ENCODE measurements at places on chromosomes 2 and 18.
A peak's percentile ranks its signal among the peaks of the same experiment; 100 is the strongest.

DNA sequence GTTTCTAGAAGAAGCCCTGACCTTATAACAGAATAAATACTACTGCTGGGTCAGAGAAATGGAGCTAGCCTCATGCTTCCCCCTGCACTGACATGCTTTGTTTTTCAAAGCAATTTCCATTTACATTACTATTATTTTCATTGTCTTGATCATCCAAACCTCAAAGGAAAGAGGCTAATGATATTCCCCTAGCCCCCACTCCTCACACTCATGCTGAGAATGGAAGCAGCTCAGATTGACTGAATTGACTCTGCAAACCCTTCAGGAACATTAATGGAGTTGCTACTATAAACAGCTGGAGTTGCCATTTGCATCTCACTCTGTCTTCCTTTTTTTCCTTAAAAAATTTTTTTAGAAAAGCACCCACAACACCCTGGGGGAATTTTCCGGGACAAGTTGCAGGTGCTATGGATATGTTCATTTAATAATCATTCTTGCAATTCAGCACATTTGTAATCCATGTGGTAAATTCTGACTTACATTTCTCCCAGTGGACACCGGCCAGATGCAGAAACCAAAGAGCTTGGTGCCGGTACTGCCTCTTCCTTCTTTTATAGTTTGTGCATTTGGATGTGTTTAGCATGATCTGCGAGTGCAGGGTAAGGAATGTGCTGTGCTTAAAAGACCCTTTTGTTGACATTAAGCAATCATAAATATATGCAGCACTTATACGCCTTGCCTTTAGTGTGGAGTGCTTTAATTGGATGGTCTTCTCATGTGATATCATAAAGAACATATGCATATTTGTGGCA is 103.3 kb upstream of the OSR1 start:
- no peak for DNase-seq

DNA sequence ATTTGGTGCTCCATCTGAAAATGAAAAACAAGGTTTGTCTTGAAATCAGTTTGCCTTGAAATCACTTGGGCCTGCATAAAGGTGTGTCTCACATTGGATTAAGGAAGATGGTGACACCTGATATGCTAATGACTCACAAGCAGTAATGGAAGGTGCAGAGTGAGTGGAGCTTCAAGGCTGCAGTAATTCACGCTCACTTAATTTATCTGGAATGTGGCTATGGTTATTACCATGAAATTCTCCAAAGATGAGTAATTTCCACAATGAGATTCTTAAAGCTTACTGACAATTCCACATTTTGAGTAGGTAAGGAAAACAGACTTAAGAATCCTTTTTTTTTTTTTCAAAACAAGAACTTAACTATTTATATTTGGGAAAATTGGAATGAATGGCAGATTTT is 156.8 kb downstream of the PAX3 start:
- no peak for DNase-seq

GRCh38 chr2:179049546-179050311 is at the start of gene CCDC141:
CCDC141 (minus strand) TSS chr2:179050137; CDS start chr2:179049941, 196 bp downstream.
- no peak for DNase-seq

- no peak for DNase-seq
These were observed 126.5 kb upstream of the MEX3C start for GRCh38 chr18:51323961-51324360.

- no peak for DNase-seq
These were observed 52.9 kb downstream of the OSBPL6 start for GRCh38 chr2:178247250-178247649.

DNA sequence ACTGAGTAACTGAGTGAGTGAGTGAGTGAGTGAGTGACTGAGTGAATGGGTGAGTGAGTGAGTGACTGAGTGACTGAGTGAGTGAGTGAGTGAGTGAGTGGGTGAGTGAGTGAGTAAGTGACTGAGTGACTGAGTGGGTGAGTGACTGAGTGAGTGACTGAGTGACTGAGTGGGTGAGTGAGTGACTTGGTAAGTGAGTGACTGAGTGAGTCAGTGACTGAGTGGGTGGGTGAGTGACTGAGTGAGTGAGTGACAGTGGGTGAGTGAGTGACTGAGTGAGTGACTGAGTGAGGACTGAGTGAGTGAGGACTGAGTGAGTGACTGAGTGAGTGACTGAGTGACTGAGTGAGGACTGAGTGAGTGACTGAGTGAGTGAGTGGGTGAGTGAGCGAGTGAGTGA is 13.9 kb downstream of the MAL start:
- DNase-seq = no peak

- no peak for DNase-seq
These were observed 190.4 kb downstream of the CELF4 start for GRCh38 chr18:37375181-37375580.

DNA sequence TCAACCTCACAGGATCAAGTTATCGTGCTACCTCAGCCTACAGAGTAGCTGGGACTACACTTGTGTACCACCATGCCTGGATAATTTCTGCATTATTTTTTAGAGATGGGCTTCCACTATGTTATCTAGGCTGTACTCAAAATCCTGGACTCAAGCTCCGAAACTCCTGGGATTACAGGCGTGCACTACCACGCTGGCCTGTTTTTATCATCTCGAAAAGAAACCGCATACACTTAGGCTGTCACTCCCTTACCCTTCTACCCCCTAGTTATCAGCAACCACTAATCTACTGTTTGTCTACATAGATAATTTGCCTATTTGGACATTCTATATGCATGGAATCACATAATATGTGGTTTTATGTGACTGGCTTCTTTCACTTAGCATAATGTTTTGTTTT is 8.5 kb upstream of the PUM2 start:
- no peak for DNase-seq

DNA sequence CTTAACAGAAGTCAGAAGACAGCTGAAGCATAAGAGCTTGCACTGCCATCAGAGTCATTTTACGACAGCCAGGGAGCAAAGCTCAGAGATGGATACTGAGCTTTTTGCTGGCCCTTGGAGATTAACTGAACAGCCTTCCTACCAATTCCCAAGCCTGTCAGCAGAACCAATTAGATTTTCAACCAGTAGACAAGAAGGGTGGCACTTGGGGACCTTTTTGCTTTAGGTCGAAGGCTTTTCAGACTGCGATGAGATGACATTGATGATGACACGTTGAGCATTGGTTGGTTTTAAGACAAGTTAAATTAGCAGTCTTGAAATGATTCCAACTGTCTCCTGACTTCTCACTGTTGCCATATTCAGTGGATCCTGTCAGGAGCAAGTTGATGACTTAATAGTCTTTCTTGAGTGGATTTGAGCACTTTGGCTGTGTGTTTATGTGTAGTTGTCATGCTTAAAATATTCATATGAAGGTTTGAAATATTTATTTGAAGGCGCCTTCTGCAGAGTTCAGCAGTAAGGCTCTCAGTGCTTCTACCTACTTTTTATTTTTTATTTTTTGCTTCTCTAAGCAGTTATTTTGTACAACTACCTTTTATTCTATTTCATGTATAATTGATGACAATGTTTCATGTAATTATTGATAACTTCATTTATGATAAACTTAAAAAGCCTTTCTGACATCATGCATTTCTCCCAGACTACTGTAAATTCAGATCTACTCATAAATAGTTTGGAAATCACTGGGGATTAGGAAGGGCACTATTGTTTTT is 256.7 kb downstream of the CAMKMT start:
- no peak for DNase-seq

GRCh38 chr18:67154979-67155378 is 361.5 kb downstream of the DSEL start:
- DNase-seq = no peak

GRCh38 chr2:126797622-126798275 is 100.9 kb upstream of the TEX51 start:
- DNase-seq = no peak

DNA sequence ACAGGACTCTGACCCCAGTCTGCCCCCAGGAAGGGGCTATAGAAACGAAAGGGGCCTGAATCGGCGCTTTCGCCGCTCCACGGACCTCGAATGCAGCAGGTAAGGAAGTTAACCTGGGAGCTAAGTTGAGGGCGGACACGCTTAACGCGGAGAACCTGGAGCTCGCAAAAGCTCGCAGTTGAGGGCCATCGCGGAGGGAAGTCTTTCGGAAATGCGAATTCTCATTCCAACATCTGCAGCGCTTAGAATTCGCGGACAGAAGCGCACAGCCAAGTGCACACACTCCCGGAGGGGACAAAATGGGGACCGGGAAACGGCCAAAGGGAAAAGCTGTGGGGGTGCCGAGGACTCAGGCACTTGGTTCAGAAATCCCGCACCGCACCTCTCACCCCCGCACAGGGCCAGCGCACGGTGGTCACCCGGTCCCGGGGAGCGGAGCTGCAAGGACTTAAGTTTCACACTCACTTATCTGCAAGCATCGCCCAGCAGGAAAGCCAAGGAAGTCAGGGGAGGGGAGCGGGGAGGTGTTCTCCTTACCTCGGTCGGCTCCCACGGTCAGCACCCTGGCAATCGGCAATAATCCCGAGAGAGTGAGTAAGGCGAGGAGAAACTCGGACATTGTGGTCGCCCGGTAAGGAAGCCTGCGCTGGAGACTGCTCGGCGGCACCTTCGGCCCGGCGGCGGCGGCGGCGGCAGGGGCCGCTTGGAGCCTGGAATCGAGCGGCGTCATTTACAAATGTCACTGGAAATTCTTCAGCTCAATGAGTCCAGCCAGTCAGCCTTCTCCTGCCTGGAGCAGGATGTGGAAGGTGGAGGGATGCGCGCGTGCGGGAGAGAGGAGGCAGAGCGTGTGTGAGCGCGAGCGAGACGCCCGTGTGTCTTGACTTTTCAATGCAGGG is 456 bp downstream of the LRP1B start:
- peak; percentile 53 for DNase-seq

DNA sequence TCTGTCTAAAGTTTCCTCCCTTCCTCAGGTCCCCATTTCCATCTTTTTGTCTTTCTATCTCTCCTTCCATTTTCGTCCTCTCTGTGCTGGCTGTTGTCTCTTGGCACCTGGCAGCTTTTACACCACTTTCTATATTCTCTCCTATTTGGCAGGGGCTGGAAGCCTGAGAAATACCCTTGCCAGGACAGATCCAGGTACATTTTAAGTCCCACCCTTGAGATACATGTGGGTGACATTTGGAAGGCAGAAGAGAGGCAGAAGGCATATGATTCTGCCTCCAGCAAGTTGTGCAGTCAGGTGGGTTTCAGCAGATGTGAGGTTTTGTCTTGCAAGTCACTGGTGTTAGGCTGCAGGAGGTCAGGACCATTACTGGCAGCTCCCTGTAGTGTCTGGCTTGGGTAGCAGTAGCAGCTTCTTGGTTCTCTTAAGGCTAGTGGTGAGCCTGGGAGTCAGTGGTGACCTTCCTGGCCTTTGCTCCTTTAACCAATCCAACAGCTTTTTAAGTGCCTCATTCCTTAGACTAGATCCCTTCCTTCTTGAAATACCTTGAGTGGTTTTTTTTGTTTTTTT is 90.1 kb downstream of the CAPN13 start:
- no peak for DNase-seq

DNA sequence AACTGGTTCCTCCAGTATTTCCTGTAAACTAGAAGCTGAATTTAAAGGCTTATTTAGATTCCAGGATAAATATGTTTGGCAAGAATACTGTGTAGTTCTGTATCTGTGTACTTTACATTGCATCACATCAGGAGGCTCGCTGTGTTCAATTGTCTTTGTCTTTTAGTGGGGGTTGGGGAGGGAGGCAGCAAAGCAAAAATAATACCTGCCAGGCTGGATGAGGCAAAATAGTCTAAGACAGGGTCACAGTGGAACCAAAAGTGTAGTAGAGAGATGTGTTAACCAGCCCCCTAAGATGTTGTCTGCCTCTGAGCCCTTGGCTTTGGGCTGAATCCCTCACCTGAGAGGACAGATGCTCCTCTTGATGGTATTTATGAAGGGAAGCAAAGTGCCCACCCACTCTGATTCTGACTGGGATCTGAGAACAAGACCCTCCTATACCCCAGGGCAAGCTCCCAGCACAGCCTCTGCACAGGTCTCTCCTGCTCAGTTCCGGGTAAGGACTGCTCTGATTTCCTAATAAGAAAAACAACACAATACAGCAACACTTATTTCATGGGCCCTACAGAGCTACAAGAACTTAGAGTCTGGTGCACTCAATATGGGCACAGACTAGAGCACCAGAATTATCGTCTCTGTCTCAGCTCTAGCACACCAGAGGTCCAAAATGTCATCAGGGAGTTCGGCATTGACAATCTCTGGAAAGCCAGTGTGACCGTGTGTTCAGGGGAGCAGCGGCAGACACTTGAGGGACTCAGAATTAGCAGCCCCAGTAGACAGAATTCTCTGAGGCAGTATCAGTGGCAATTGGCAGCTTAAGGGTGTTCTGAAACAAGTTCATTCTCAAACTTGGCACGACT is 7.2 kb upstream of the AFTPH start:
- DNase-seq = no peak

DNA sequence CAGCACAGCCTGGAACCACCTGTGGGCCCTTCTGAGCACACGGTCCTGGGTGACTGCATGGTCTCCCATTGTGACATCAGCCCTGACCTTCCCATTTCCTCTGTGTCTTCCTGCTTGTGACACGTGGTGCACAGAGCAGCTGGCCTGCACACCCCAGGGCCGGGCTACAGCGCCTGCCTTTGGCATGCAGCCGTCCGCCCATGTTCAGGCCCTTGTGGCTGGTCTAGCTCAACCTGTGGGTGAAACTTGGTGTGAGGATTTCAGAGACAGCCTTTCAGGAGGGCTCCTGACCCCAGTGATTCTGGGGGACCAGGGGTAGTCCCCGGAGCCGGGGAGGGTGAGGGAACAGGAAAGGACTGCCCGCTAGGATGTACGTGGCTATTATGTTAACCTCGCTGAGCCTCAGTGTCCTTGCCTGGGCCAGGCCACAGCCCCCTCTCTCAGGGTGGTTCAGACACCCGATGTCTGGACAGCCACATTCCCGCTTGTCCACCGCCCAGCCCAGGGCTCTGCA is 284.8 kb upstream of the HS6ST1 start:
- DNase-seq = no peak

- peak; percentile 98 for DNase-seq
These were observed at the start of gene STAMBP for GRCh38 chr2:73828818-73829570. STAMBP (plus strand) TSS chr2:73828961; CDS start chr2:73830857, 1,896 bp downstream.

DNA sequence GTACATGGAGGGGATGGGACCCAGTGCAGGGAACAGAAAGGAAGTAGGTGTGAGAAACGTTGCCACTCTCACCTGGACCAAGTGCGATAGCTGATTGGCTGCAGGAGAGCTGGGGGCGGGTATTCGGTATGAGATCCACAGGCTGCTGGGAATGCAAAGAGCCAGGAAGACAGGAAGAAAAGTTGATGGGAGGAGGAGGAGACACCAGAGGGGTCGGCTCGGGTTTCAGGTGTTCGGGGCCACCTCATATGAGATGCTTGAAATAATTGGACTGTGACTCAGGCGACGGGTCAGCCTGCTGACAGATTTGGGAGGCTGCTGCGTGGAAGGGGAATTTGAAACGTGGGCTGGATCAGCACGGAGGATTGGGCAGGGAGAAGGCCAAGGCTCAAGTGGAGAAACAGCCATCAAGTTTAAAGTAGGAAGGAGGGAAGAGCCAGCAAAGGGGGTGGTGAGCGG is 65.1 kb downstream of the MRPS9 start:
- no peak for DNase-seq

- DNase-seq = peak; percentile 74
These were observed 146.9 kb downstream of the TDRD15 start for GRCh38 chr2:21270708-21271122.

GRCh38 chr2:185127412-185127811 is 529.1 kb downstream of the ZNF804A start:
- no peak for DNase-seq

All from dorsolateral prefrontal cortex (tissue), 122 donors.